ENCODE measurements at places on chromosomes 3 and 15.

GRCh38 chr15:66251790-66252684, 1.5 kb downstream of the MEGF11 start:
- DNase-seq = peak; percentile 51

DNA sequence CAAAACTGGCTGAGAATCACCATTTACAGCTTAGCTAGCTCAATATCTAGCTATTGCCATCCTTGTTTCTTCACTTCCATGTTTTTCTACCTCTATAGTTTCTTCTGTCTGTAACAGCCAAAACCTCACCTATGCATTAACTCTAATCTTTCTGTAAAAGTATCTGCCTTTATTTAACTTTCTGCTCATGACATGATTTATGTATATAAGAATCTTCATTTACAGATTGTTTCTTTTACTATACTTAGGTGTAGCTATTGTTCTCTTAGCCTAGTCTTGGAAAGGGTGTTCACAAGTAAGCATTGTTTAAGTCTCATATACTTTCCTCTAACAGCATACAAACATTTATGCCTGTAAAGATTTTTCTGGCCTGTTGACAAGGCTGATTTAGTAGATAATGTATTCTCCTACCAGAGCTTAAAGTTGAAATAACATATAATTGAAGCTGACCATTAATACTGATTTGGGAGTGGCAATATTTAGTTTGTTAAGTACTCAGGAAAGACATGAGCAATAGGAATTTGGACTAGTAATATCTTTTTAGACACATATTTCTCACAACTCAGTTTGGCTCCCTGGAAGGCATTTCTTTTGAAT, 9.4 kb downstream of the FILIP1L start:
- no peak for DNase-seq

- DNase-seq = no peak
Observed at GRCh38 chr3:101102678-101103296, 109.6 kb upstream of the ABI3BP start.

GRCh38 chr3:110070161-110070916, 733.0 kb upstream of the DPPA4 start:
- DNase-seq = no peak

GRCh38 chr3:95408464-95408862, 1345.6 kb downstream of the NSUN3 start:
- no peak for DNase-seq

- DNase-seq = no peak
Observed at GRCh38 chr3:171844873-171845272, 1.7 kb downstream of the TMEM212 start.

- DNase-seq = no peak
Observed at GRCh38 chr3:148950806-148951205, 40.5 kb upstream of the GYG1 start.

- DNase-seq = no peak
Observed at GRCh38 chr15:78048628-78048920, 28.9 kb downstream of the TBC1D2B start.

DNA sequence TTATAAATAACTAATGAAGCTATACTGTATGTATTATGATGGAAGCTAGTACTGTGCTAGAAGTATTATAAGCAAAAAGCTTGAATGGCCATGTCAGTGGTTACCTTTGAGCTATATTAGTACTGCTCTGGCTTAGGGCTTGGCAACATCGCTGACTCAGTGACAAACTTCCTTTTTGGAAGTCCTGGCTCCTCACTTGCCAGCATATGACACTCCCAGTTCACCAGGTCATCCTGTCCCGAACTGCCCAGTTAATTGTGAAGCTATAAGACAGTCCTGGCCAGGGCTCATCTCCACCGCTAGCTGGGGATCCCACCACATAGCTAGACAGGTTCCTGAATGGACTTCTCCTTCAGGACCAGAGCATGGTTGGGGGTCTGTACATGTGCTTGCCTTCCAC, 31.9 kb downstream of the RAB8B start:
- DNase-seq = no peak

DNA sequence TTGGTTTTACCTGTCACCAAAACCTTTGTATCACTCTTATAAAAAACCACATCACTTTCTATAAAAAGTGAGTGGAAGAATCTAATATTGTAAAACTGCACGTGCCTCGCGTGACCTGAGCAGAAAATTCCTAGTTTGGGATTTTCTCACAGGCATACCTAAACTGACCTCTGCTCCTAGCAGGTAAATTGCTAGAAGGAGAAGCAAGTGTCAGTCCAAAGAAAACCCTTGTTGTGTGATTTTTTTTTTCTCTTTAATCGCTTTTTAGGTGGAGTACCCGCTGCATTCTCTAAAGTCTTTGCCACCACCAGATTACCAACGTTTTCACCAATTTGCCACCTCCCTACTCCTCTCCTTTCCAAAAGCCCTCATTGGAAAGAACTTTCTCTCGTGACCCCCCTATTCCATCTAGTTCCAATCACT, 534 bp upstream of the UBE2E1 start:
- DNase-seq = no peak

DNA sequence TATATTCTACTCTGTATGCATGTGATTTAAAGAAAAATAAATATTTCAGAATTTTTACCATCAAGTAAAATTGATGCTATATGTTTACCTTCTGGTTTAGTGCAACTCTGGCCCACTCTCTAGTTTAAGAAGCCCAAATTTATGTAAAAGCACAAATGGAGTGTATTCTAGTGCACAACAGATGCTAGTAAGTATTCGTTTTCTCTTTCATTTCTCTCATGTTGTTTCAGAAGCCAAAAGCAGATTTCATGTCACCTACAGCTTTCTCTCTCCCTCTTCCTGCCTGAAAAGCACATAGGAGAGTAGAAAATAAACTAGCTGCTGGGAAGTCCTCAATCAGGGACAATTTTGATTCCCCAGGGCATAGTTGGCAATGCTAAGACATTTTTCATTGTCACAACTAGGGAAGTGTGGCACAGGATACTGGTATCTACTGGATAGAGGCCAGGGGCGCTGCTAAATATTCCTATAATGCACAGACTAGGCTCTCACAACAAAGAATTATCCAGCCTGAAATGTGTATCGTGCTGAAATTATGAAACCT, 147.4 kb upstream of the ARHGEF26 start:
- no peak for DNase-seq

- no peak for DNase-seq
Observed at GRCh38 chr15:40183636-40184463, 23.0 kb downstream of the BUB1B start.

DNA sequence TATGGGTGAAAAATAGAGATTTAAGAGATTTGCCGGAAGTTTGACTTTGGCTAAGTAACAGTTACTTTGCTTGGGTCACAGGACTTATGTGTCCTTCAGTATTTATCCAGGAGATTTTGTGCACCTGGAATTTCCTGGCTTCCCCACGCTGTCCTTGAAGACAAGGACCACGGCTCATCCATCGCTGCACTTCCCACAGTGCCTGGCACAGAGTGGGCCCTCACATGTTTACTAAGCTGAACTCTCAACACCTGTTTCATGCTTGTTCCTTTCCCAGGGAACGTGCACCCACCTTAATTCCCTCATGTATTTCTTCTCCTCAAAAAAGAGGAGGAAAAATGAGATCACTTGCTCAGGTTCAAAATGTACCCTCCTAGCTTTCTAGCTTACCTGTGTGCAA, 32.0 kb downstream of the CA12 start:
- no peak for DNase-seq

- DNase-seq = no peak
Observed at GRCh38 chr15:71109905-71110304, 5.4 kb upstream of the THSD4 start.
